ENCODE measurements at places on chromosomes 13 and 19.

DNA sequence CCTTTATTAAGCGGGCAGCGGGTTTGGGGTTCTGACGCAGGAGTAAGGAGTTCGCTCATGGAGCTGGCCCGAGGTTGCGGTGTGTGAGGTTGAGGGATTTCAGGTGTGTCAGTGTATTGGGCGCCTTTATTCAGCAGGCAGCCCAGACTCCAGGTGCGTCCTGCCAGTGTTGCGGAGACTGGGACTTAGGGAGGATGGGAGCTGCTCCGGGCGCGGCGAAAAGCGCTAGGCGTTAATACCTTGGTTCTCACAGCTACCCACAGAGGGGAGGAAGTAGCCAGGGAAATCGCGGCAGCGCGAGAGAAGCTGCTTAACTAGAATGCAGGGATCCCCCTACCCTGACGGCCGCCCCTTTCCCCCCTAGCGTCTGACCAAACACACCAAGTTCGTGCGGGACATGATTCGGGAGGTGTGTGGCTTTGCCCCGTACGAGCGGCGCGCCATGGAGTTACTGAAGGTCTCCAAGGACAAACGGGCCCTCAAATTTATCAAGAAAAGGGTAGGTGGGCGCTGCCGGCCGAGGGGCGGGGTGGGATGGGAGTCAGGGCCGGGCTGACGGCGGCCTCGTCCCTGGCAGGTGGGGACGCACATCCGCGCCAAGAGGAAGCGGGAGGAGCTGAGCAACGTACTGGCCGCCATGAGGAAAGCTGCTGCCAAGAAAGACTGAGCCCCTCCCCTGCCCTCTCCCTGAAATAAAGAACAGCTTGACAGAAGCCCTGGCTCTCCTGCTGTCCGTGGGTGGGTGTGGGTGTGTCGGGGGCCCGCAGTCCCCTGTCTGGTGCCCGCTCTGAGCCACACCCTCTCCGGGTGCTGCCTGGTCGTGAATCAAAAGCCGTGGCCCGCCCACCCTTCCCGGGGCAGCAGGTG lies 1.1 kb downstream of the RPL36 start:
- DNase-seq: no peak

DNA sequence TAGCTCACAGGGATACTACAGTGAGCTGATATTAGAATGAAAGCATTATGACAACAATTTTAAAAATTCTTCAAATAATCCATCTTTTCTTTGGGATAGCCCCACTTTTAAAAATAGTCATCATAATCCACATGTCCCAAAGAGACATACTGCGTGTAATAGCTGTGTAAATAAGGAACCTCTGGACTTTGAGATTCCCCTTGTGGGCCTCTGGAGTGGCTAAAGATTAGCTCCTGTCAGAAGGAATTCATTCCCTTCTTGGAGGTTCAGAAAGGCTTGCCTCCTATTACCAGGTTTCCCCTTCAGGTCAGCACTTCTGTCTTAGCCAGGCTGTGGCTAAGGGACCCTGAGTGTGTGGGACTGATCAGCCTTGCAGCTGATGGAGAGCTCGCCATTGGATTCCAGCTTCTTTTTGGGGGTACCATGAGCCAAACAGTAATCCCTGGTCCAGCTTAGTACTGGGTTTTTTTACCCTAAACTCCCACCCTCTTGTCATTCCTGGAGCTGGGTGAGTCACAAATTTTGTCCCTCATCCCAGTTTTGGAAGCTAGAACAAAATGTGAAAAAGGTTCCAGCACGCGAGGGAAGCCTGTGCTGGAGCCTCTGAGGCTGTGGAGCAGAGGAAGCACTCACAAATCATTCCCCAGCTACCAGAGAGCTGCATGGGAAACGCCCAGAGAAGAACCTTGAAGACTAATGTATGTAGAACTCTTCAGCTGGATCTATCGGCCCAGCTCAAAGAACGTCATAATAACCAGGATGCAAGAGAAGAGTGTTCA lies 96.7 kb downstream of the RNASEH2B start:
- no peak for DNase-seq

GRCh38 chr19:15992014-15992413 lies 43.2 kb downstream of the OR10H4 start:
- no peak for DNase-seq

GRCh38 chr19:41205995-41206394 lies 13.0 kb downstream of the CYP2S1 start:
- DNase-seq: no peak

DNA sequence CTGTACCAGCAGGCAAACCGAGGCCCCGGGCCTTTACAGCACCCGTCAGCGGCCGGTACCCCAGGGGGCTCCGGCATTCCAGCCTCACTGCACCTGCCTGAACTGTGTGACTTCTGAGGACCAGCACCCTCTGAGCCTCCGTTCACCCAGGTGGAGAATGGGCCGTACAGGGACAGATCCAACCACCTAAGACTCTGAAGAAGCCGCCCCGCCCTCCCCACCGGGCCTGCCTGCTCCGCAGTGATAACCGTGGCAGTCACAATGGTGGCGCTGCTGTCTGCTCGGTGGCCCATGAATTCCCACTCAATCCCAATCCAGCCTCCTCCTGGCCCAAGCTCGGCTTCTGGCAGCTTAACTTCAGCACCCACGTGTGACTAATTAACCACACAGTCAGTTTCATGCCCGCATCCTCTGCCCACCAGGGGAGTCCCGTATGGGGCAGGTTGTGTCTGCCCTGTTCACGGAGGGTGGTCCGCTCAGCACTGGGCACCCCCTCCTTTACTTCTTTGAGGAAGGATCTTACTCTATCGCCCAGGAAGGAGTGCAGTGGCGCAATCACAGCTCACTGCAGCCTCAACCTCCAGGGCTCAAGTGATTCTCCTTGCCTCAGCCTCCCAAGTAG lies 3.4 kb downstream of the TCF3 start:
- DNase-seq: no peak

- DNase-seq: no peak
Observed at GRCh38 chr13:20512042-20512683, 13.5 kb downstream of the CRYL1 start.

DNA sequence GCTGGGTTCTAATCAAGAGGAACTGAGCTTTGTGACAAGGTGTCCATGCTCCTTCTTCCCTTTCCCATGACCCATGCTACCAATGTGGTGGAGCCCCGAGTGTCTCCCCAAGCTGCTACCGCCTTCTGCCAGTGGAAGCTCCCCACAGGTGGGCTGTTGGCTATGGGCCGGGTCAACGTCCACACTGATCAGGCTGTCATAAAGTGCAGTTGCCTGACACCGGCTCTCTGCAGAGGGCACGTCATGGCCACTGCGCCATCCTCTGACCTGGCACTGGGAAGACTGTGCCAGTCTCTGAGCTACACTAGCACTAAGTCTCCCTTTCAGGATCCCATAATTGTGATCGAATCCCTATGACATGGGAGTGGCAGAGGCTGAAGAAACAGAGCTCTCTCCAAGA lies 192.3 kb downstream of the USP12 start:
- no peak for DNase-seq

- no peak for DNase-seq
Observed at GRCh38 chr13:98549728-98550317, 27.1 kb downstream of the STK24 start.

DNA sequence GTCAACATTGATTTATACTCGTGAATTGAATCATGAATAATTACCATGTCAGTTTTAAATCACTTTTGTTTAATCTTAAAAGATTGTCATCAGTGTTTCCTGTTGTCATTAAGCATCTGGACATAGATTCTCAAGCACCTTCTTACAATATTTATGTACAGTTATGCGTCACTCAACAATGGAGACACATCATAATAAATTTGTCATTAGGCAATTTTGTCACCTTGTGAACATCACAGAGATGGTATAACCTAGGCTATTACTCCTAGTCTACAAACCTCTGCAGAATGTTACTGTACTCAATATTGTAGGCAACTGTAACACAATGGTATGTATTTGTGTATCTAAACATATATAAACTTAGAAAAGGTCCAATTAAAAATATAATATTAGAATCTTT lies 2130.9 kb upstream of the PCDH20 start:
- no peak for DNase-seq

GRCh38 chr19:32829345-32829896 lies 40.1 kb downstream of the SLC7A9 start:
- no peak for DNase-seq

- DNase-seq: no peak
Observed at GRCh38 chr13:93977986-93978385, 501.5 kb downstream of the DCT start.

DNA sequence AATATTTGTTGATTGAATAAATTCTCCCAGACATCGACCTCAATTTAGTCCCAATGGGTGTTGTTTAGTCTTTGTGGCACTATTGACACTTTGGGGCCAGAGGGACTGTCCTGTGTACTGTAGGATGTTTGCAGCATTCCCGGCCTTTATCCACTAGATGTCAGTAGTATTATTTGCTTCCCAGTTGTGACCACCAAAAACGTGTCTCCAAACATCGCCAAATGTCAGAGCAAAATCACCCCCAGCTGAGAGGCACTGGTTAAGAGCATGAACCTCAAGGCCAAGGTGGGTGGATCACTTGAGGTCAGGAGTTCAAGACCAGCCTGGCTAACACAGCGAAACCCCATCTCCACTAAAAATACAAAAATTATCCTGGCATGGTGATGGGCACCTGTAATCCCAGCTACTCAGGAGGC lies 15.4 kb downstream of the NLRP12 start:
- no peak for DNase-seq

DNA sequence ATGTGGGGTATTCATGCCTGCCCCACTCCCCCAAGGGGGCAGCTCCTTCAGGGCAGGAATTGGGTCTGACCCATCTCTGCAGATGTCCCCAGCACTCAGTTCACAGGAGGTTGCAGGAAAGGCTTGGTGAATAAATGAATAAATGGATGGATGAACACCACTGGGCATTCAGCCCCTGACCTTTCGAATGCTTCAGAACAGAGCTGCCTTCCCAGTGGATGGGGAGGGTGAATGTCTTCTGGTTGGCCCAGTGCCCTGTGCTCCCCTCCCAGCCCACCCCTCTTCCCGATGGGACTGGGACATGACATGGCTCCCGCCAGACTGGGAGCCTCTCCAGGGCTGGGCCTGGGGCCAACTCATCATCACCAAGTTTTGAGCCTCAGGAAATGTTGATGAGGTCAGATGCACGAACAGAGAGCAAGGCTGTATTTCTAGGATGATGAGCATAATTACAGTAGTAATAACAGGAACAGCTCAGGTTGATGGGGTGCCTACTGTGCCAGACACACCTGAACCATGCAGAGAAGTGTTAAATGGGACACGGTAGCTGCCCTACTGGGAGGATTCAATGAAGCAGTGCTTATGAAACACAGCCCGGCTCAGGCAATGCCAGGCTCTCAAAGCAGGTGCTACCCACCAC lies 25.7 kb downstream of the VRK3 start:
- DNase-seq: no peak

DNA sequence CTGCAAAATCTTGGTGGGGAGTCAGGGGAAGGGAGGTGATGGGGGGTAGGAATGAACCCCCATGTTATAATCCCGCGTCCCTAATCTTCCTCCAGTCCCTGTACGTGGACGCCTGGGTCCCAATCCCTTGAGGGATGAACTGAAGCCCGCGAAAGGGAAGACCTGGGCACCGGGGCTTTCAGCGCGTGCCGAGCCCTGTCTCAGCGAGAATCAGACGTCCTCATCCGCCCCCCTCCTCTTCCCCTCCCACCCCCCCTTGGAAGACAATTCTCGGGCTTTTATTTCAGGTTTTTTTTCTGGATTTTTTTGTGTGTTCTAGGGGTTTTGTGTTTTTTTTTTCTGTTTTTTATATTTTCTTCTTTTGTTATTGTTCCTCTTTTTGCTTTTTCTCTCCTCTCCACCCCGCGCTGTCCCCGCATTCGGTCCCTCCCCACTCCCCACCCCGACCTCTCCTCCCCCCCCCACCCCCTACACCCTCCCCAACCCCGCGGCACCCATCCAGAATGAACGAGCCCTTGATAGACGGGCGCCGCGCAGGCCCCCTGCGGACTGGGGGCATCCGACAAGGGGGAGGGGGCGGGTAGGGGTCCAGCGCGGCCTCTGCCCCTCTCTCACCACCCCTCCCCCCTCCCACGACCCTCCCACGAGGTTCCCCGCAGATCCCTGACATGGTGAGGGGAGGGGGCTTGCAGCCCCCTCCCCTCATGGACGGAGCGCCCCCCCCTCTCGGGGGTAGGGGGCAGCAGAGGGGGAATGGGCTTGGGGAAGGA lies 10.3 kb downstream of the C19orf81 start:
- DNase-seq: no peak

DNA sequence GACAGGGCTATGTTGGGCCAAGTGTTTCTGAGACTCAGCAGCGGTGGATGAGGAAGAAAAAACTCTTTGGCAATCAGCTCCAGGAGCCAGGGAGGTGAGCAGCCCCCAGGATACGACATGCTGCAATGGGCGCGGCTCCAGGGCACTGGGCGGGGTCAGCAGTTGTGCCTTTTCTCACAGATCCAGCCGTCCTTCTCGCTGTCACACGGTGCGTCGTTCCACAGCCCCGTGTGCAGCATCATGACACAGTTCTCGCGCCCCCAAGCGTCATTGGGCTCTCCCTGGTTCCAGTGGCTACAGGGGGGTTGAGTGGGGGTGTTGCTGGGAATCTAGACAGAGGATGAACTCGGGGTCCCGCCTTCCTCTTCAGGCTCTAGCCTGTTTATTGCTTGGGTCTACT lies 2.7 kb downstream of the CLEC4G start:
- DNase-seq: no peak

- no peak for DNase-seq
Observed at GRCh38 chr13:51978796-51979556, 32.3 kb downstream of the ATP7B start.

GRCh38 chr13:22161871-22162270 lies 491.0 kb downstream of the FGF9 start:
- DNase-seq: no peak

DNA sequence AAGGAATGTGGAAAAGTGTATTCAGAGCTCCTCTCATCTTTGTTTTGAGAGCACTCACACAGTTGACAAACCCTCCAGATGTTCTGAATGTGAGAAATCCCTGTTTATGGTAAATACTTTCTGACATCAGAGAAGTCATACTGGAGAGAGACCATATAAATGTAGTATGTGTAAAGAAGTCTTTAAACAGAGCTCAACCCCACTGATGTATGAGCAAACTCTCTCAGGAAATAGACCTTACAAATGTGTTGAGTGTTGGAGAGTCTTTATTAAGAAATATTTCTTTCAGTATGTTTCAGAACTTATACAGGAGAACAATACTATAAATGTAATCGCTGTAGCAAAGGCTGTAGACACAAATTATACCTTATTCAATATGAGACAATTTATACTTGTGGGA lies 15.7 kb upstream of the ZNF329 start:
- no peak for DNase-seq

DNA sequence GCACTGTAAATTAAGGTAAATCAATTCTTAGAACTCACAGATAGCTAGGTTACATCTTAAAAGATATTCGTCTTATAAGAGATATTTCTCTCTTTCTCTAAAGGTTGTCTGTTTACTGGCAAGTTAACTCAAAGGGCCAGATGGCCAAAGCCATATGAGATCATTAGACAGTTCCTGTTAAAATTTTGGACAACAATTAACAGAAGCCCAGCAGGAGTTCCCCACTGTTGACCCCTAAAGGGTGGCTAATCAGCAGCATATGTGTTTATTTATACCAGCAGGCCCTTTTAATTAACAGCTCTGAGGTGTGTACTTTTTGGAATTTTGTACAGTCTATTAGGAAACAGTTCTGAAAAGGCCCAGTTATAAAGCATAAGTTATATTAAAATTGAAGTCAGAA lies 245.8 kb downstream of the LIG4 start:
- DNase-seq: no peak

All from stimulated activated CD4-positive, alpha-beta T cell treated with anti-CD3 and anti-CD28 coated beads, TNF-alpha, amount 100 ng/mL, for 1 hour (primary cell).